ENCODE measurements at places on chromosomes 7 and 10.

DNA sequence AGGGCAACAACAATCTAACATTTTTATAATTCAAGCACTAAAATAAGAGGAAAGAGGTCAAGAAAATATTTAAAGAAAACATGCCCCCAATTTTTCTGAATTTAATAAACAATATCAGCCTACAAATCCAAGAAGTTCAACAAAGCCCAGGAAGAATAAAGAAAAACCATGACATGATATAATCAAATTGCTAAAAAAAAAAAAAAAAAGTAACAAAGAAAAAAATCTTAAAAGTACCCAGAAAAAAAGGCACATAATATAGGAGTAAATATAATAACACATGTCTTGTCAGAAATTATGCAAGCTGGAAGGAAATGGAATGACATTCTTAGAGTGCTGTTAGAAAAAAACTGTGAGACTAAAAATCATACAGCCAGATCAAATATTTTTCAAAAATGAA, 151.4 kb downstream of the IMMP2L start:
- DNase-seq: no peak

GRCh38 chr7:91569728-91570457, 305.7 kb downstream of the FZD1 start:
- DNase-seq: no peak

DNA sequence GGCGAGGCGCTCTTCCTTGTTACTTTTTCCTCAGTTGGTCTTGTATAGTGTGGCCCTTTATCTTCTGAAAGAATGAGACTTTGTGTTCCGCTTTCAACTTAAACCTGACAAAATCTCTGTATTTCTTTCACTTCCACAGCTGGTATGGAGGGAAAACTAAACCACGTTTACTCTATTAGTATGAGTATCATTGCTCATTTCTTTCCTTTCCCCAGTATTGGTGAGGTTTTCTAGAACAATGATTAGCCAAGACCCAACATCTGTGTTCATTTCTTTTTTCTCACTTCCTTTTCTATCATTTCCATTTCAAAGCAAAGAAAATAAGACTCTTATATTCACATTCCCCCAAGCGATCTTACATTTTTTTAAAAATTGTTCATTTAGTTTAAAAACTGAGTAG, 165.3 kb downstream of the PAXIP1 start:
- DNase-seq: no peak

GRCh38 chr10:35372329-35372728, 36.0 kb downstream of the CCNY start:
- no peak for DNase-seq

GRCh38 chr10:85212526-85212925, 884.1 kb downstream of the CCSER2 start:
- no peak for DNase-seq

- DNase-seq: no peak
Measured at GRCh38 chr10:70981171-70981836, 92.9 kb upstream of the PCBD1 start.

DNA sequence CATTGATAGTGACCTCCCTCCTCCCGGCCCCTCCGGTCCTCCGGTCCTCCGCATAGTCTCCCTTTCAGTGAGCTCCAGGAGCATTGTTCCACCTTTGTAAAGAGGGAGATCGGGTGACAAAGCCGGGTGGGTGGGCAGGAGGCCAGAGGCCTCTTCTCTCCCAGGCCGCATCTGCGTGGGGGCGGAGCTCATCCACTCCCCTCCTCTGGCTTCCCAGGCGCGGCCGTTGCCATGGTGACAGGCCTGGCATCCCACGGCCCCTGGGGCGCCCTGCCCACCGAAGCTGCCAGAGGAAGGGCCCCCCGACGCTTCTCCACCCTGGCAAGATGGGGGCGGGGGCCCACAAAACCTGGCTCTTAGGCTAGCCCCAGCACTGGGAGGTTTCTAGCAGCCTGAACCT, 4.4 kb upstream of the FZD9 start:
- DNase-seq: no peak

DNA sequence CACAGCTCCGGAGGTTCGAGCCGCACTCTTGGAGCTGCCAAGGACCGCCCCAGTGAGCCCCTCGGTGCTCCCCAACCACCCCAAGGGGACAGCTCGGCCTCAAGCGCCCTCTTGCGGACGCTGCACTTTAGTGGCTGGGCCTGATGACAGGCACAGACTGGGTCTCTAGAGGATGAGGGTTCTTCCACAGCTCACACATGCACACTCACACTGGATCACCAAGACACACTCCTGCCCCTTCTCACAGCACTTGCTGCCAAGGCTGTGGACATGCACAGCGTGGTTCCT, 2.1 kb downstream of the RET start:
- DNase-seq: no peak

- no peak for DNase-seq
Measured at GRCh38 chr10:120732643-120733313, 118.4 kb upstream of the WDR11 start.

GRCh38 chr7:107080099-107080505, 35.6 kb downstream of the PRKAR2B start:
- DNase-seq: no peak

DNA sequence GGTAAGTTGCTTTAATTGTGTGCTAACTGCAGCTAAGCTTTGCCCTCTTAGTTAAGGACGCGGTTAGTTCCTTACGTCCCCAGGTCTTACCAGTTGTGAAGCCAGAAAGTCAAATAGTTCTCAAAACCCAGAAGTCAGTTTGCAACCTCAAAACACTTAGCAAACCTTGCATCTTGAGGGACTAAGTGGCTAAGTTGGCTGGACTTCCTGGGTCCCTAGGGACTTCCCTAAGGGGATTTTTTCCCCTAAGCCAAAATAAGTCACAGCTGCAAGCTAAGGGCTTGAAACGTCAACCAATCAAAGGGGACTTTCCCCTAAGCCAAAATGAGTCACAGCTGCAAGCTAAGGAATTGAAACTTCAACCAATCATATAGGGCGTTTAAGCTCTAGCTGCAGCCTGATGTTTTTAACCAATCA, 36.2 kb upstream of the HECW1 start:
- DNase-seq: no peak

DNA sequence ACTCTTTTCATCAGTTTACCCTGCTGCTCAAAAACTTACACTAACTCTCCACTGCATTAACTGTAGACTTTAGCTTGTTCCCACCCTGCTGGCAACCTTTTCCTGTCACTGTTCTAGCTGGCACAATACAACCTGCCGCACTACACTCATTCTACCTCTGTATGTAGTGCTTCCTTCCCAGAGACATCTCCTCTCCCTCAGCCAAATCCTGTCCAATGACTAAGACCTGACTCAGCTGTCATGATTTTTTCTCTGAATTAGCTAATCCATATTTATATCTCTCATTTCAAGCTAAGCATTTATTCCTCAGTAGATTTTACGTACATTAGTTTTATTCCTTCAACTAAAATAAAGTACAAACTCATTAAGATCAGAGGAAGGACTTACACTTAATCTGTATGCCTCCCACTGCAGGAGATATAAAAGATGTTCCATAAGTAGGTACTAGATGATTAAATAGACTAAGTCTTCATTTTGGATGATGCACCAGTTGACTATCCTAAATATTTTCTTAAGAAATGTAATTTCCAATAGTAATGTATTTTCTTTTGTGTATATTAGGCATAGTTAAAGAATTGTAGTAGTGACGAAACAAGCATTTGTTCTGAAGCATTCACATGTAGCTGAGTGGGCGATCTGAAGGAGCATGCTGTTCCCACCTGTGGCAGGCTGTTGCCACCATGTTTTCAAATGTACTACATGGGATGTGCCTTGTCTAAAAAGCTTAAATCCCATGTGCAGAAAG, 189.1 kb downstream of the SKAP2 start:
- no peak for DNase-seq

All from activated gamma-delta T cell (primary cell).